ENCODE measurements at places on chromosomes 16 and 17.

- no peak for DNase-seq
These were observed 14.2 kb upstream of the TEKT5 start for GRCh38 chr16:10708969-10709368.

GRCh38 chr17:15395091-15395490 is 53.7 kb upstream of the TEKT3 start:
- DNase-seq = no peak

DNA sequence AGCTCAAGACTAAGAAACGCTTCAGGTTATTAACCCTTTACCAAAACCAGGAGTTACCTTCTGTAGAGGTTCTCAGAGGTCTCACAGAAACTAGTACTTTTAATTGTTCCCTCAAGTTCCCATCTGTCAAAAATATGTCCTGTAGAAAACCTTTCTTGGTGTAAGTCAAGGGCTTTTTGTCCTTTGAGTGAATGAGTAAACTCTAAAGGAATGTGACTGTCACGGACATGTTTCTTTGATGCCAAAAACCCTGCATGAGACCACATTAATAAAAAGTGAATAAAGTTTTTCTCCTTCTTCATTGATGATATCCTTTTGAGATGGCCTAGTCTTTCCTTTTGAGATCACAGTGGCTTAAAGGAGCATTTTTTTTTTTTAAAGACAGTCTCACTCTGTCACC is 102.9 kb downstream of the NLK start:
- DNase-seq = no peak

GRCh38 chr16:85048921-85049562 is 21.4 kb downstream of the KIAA0513 start:
- no peak for DNase-seq

DNA sequence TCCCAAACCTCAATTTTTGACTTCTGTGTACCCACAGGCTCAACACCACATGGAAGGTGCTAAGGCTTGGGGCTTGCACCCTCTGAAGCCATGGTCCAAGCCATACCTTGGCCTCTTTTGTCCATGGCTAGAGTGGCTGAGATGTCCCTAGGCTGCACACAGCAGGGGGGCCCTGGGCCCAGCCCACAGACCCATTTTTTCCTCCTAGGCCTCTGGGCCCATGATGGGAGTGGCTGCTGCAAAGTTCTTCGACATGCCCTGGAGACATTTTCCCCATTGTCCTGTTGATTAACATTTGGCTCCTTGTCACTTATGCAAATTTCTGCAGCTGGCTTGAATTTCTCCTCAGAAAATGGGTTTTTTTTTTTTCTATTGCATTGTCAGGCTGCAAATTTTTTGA is 47.0 kb downstream of the TBC1D26 start:
- no peak for DNase-seq
